Activated T-cell treated with anti-CD3 and anti-CD28 coated beads for 48 hours (primary cell): ENCODE measurements at places on chromosomes 7 and 10.

GRCh38 chr7:32030904-32031692 is 39.1 kb downstream of the PDE1C start:
- DNase-seq, result no peak

DNA sequence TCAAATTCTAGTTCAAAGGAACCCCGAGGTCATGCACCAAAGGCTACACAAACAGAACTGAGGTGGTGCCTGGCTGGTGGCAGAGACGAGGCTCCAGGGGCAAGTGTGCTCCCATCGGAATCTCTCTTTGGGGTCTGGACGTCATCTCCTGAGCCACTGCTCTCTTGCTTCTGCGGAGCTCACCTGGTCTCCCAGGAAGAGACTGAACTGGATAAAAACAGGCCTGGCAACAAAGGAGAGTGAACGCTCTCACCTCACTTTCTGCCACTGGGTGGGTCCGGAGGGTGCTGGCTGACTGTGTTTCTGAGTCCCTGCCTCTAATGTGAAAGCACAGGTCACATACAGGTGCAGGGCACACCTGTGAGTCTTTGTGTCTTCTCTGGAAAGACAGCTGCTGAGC is 22.4 kb downstream of the VIPR2 start:
- DNase-seq, result no peak

GRCh38 chr7:93646538-93646937 is 72.0 kb upstream of the CALCR start:
- DNase-seq, result no peak

GRCh38 chr10:24989867-24990266 is 26.1 kb downstream of the ENKUR start:
- DNase-seq, result no peak

- DNase-seq, result no peak
These were observed 285.9 kb upstream of the FZD8 start for GRCh38 chr10:35927990-35928488.

GRCh38 chr7:106029451-106029850 is 66.4 kb downstream of the CDHR3 start:
- no peak for DNase-seq

DNA sequence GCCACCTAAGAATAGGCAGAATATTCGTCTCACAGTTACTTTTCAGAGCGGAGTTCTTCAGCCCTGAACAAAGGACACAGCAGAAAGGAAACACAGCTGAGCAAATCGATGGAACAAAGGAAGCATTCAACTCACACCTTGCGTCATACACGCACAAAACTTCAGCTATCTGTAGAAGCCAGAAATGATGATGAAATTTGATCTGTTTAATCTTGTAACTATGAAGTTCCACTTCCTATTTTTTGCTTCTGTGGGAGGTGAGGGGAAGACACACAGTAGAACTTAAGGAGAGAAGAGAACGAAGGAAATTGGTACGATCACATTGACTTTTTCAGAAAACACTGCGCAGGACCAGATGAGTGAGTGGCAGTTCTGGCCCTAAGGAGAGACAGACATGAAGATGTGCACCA is 26.2 kb downstream of the FAM171A1 start:
- DNase-seq, result no peak

- DNase-seq, result no peak
These were observed 235.0 kb upstream of the PLPP4 start for GRCh38 chr10:120221873-120222485.

GRCh38 chr10:82144153-82144552 is 269.2 kb downstream of the NRG3 start:
- no peak for DNase-seq

DNA sequence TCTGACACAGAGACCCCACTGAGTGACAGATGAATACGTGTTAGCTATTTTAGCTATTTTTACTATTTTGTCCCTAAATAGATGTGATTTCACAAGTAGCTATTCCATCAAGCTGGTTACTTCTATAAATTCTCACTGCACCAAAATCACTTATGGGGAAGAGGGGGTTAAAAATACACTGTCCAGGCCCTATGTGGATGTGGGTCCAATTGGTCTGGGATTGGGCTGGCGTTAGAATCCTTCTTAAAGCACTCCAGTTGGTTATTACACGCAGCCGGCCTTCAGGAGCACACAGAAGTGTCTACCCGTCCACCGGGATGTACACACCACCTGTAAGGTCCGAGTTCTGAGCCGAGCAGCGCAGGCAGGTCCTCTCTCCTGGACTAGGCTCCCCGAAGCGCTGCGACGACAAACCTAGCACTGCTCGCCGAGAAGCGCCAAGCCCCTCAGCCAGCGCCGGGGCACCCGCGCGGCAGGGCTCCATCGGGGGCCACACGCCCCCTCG is 222.3 kb upstream of the MKLN1 start:
- DNase-seq, result no peak

DNA sequence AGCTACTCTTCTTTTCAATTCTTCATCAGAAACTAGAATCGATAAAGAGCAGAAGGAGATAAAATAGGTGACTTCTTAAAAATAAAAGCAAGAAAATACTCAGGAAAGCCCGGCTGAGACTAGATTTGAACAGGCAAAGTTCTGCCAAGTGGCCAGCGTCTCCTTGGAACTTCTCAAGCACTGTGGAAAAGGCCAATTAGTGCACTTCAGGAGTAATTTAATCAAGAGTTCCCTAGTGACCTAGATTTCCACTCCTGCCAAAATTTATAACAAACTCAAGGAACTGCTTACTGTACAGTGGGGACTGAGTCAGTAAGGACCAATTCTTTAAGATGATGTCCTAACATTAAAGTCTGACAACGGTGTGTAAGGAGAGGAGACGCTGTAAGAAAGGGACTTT is 57.3 kb downstream of the CHCHD3 start:
- DNase-seq, result no peak

- DNase-seq, result no peak
These were observed 100.4 kb upstream of the SEMA3D start for GRCh38 chr7:85287106-85287825.

DNA sequence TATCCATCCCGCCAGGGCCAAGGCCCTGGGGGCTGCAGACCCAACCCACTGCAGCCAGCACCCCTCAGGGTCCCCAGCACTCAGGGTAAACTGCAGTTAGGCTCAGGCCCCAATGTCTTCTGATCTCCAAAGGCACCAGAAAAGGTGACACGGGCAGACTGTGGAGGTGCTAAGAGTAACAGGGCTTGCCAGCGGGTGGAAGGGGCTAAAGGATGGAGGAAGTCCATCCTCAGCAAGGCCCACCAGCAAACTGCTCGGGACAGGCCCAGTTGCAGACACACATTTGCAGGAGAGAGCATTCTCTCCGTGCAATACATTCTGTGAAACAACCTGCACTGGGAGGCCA is 95.6 kb upstream of the DDC start:
- DNase-seq, result no peak

GRCh38 chr10:48880016-48880705 is 59.5 kb downstream of the LRRC18 start:
- DNase-seq, result no peak

GRCh38 chr10:43125881-43126731 is 12.1 kb upstream of the CSGALNACT2 start:
- DNase-seq, result no peak

DNA sequence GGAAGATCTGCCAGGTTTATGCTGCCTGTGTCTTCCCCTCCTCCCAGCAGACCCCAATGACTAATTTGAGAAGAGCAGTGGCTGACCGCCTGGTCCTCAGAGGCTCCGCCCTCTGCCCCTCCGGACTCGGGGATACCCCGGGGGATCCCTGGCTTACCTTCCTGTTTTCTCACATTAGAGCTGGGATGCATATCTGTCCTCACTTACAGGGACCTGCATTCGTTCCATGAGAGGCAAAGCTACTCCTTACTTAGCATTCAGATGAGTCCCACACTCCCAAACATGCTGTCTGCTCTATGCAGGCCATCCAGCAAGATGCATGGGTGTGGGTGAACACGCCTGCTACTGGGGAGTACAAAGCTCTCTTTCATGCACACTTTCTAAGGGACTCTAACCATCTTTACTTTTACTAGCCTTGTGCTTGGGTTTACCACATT is 24.0 kb downstream of the VOPP1 start:
- no peak for DNase-seq

DNA sequence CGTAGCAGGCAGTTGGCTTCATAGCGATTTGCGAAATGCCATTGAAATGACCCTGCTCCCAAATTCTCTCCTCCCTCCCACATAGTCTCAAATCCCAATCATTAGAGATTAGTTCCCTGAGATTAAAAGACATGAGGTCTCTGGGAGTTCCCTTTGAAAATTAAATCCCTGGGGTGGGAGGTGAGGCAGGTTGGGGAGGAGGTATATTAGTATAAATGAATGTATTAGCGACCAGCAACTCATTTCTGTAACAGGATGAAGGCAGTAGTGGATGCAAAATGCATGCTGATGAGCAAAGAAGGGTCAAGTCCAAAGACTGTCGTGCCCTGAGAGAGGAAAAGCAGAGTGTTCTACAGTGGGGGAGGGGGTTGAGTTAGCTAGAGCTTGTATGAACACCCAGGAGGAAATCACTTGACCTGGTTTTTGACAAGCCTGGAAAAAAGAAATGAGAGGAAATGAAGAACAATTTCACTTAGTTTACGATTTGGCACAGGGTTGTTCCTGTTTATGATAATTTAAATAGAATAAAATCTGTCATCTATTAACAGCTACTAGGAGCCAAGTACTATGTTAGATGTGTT is 79.6 kb upstream of the MTPN start:
- DNase-seq, result no peak

DNA sequence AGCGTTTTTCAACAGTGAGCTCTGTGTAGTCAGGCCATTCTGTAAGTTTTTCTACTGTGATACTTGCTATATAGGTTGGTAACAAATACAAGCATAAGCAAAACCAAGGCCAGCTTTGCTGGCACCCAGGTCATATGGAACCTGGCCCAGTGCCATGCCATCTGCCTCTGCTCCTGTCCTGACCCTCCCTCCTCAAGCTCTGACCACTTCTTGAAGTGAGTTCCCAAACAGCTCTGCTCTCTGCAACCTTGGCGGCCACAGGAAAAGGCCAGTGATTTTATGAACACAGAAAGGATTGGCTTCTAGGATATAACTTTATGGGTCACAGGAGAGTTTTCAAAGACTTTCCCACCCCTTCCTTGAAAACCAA is 12.8 kb downstream of the NOD1 start:
- no peak for DNase-seq
